Colonic mucosa (tissue), 4 donors: ENCODE measurements at places on chromosomes 7 and 10.

DNA sequence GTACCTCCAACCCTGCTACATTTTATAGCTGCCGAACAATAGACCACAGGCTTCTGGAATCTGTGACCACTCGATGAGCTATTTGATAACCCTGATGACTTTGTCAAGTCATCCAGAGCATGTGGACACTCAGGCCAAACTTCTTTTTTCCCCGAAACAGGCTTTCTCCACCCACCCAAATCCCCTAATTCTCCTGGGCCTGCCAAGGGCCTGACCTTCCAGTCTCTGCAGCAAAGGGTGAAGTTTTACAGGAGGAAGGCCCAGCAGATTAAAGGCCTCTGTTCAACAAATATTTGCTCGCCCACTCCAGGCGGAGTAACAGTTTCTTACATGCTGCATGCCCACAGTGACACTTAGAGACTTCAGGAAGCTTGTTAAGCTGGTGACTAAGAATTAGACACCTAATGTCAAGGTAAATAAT, 2.0 kb downstream of the JCAD start:
- H3K27ac ChIP-seq, result no peak overlapping the region
- no peak for DNase-seq
- no peak overlapping the region for H3K4me3 ChIP-seq
- H3K4me1 ChIP-seq, result no peaks in the 10 kb centered on the region
- H3K27me3 ChIP-seq, result peaks cover 17% of the 10 kb centered on the region

DNA sequence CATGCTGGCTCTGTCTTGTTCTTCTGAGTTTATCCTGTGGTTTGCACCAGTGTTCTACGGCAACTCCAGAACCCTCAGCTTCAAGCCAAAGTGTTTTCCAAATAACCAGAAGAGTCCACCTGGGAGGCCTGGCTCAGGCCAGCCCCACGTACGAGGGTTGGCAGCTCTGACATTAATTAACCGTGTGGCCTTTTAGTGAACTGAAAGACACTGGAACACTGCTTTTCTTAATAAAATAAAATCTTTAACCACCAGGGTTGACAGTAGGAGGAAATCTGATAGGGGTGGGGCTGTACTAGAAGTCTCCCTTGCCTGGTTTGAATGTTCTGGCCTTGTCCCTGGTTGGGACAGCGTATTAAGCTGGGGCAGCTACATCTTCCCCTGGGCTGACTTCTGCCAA, 64.9 kb downstream of the SYPL1 start:
- no peaks in the 10 kb centered on the region for H3K4me1 ChIP-seq
- no peak overlapping the region for H3K27ac ChIP-seq
- H3K27me3 ChIP-seq, result no peaks in the 10 kb centered on the region
- no peak for DNase-seq
- no peaks in the 10 kb centered on the region for H3K36me3 ChIP-seq

GRCh38 chr7:94955807-94956206, 48.4 kb downstream of the PPP1R9A start:
- no peaks in the 10 kb centered on the region for H3K27me3 ChIP-seq
- H3K36me3 ChIP-seq, result no peaks in the 10 kb centered on the region
- no peak overlapping the region for H3K4me3 ChIP-seq
- H3K4me1 ChIP-seq, result no peaks in the 10 kb centered on the region
- no peak overlapping the region for H3K27ac ChIP-seq

GRCh38 chr7:43711503-43711902, 17.8 kb downstream of the COA1 start:
- no peaks in the 10 kb centered on the region for H3K4me1 ChIP-seq
- no peaks in the 10 kb centered on the region for H3K27me3 ChIP-seq
- H3K36me3 ChIP-seq, result no peaks in the 10 kb centered on the region
- H3K27ac ChIP-seq, result no peak overlapping the region
- DNase-seq, result no peak

DNA sequence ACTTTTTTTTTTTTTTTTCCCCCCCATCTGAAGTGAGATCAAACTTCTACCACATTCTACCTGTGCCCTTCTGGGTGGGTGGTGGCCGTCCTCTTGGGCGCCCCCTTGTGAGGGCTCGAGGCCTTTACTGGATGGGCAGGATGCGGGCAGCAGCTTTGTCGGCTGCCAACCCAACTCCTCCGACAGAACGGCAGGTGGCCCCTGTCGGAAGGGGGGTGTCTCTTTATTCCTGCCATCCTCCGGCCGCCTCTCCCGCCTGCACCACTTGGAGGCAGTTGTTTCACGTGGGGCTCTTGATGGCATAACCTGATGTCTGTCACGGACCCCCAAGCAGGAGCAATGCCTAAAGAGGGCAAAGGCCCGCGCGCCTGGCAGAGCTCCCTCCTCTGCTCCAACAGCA, 31.0 kb downstream of the AMZ1 start:
- no peaks in the 10 kb centered on the region for H3K36me3 ChIP-seq
- H3K27me3 ChIP-seq, result no peaks in the 10 kb centered on the region
- H3K4me1 ChIP-seq, result peaks cover 15% of the 10 kb centered on the region
- DNase-seq, result peak; percentile 46
- no peak overlapping the region for H3K4me3 ChIP-seq
